Umbilical cord (tissue), 2 donors: ENCODE measurements at places on chromosomes 12 and 14. TPM values are rescaled to one million over a fixed set of nuclear protein-coding genes. Genes with fewer than 3 reads are reported as not detected.

DNA sequence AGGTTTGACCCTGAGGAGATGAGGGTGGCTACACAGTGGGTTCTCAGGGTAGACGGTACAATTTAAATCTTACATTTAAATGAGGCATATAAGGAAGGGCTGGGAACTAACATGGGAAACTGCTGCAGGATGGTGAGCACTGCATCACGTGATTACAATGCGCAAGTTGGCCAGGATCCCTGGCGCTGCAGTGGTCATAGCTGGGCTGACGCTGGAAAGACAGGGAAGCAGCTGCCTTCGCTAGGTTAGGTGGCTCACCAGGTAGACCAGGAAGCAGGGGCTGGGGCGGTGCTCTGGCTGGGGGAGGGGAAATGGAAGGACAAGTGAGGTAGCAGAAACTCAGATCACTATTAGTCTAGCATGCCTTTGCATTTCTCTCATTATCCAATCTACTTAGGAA, 149.9 kb downstream of the FOXN3 start:
- no peak for DNase-seq

- DNase-seq = no peak
Observed at GRCh38 chr14:98404811-98405210, 867.2 kb downstream of the BCL11B start.

- DNase-seq = no peak
Observed at GRCh38 chr12:46269429-46270241, 792 bp upstream of the SLC38A1 start.

- no peak for DNase-seq
Observed at GRCh38 chr14:104114421-104115130, 23.8 kb upstream of the KIF26A start.

- no peak for DNase-seq
Observed at GRCh38 chr12:27467641-27468040, 21.1 kb downstream of the SMCO2 start.

GRCh38 chr14:89504602-89505313, 87.7 kb upstream of the FOXN3 start:
- DNase-seq = no peak

GRCh38 chr12:49461221-49461620, 77.6 kb upstream of the KCNH3 start:
- DNase-seq = no peak

DNA sequence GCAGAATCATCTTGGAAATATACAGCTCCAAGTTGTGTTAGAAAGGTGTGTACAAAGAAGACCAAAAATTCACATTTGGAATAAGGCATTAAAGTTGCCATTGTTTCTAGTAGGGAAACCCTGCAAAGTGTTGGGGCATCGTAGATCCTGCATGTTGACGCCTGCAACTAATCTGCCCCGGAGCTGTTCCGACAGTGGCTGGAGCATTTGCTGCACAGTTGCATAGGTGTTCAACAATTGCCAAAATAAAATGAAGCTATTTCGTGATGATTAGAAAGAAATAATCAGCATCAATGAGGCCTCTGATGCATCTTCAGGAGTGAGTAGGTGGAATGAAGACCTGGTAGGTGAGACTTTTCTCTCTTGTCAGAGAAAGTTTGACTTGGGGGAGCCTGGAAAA, 47.3 kb downstream of the DAD1 start:
- no peak for DNase-seq

DNA sequence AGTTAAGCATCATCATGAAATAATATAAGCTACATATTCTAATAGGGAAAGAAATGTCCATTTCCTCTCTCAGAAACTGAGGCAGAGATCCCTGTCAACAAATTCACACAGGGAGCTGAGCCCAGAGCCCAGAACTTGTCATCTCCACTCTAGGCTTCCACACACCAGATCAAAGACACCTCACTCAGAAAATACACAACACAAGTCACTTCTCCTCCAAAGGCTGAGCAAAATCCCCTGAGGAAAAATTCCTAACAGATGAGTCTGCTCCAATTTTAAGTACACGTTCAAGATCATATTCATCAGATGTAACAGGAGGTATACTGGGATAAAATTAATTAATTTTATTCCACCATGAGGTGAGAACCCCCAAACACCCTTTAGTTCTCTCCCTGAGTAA, 227.3 kb downstream of the DPF3 start:
- peak; percentile 18 for DNase-seq

GRCh38 chr14:81314443-81315175, 85.5 kb downstream of the STON2 start:
- DNase-seq = no peak

DNA sequence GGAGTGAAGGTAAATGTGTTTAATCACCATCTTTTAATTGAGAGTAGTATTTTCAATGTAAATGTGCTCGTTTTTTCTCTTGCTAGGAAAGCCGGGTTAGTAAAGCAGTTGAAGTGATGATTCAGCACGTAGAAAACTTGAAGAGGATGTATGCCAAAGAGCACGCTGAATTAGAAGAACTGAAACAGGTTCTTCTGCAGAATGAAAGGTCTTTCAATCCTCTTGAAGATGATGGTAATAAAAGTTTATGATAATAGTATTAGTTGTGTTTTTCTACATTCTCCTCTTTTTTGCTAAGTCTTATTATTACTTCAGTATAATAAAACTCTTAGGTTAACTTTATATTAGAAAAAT, 93.9 kb downstream of the DNAI7 start:
- no peak for DNase-seq

DNA sequence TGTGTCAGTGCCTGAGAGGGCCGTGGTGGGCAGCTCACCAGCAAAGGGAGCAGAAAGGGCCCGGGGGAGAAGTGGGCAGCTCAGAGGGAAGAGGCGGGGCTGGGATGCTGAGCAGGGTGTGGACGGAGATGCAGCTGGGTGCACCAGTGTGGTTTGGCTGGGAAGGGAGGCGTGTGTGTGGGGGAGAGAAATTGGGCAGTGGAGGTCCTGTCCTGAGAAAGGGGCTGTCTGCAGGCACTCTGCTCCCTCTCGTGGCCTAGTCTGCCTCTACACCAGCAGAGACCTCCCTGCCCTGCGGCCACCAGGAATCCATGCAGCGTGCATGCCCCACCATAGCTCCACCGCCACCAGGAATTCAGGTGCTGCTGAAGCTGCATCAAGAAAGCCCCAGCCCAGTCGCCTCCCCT, 6.4 kb downstream of the TMEM121 start:
- no peak for DNase-seq

- DNase-seq = no peak
Observed at GRCh38 chr14:22830443-22831010, 840 bp downstream of the MRPL52 start.

DNA sequence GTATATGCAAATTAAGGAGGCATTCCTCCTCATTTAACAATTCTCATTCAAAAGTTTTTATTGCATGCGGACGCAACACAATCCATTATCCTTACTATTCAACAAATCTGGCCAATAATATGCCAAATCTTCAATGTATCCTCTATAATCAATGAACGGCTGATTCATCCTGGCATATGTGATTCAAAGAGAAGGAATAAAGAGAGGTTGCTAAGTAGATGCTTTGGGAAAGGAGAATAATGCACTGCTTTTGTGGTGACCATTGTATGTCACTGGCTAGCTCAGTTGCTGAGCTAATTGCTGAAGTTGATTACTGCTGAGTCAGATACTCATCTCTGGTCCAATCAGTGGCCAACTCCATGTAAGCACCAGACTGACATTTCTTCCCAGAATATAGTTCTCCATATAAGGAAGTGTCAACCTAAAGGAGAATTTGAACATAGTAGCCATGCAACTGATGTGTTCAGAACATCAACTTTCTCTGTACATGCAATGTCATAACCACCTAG, 148.0 kb downstream of the PDZRN4 start:
- DNase-seq = no peak

DNA sequence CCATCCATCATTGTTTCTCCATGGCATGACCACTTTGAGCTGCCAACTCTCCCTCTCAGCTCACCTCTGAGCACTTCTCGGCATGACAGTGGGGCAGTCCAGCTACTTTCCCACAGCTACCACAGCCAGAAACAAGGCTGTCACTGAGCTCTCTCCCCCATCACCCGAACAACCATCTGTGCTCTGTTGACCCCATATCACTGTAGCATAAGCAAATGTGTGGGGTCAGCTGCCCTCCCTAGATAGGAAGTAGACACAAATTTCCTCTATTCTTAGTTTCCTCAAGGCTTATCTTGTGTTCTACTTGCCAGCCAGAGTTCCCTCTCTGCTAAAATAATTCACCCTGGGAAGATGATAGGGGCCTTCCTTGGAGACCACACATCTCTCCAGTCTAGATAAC, 82.6 kb upstream of the FUT8 start:
- no peak for DNase-seq

DNA sequence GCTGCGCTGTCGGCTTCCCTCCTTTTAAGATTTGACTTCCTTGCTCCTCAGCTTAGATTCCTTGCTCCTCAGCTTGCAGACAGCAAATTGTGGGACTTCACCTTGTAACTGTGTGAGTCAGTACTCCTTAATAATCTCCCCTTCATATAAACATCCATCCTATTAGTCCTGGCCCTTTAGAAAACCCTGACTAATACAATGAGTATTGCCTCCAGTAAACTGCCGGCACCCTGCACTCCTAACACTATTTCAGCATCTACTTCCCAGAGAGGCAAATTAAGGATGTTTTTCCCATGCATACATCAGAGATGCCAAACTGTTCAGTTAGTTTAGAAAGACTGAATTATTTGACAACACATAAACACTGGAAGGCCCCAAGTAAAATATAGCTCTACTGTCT, 611.3 kb upstream of the TMEM132C start:
- no peak for DNase-seq

DNA sequence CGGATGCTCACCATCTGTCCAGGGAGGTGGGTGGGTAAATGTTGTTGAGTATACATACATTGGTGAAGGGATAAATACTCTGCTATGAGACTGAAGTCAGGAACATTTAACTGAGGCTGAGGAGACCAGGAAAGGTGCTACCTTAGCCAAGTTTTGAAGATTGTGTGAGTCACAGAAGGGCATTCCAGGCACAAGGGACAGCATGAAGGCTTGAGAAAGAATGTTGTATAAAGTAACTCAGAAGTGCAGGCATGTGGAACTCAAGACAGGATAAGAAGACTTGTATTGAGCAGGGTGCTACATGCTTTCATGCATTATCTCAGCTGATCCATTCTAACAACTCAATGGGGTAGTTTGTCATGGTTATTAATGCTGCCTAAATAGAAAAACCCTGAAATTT, 112.7 kb downstream of the IPO8 start:
- DNase-seq = no peak

- no peak for DNase-seq
Observed at GRCh38 chr12:64943686-64944085, 119.2 kb downstream of the TBC1D30 start.

DNA sequence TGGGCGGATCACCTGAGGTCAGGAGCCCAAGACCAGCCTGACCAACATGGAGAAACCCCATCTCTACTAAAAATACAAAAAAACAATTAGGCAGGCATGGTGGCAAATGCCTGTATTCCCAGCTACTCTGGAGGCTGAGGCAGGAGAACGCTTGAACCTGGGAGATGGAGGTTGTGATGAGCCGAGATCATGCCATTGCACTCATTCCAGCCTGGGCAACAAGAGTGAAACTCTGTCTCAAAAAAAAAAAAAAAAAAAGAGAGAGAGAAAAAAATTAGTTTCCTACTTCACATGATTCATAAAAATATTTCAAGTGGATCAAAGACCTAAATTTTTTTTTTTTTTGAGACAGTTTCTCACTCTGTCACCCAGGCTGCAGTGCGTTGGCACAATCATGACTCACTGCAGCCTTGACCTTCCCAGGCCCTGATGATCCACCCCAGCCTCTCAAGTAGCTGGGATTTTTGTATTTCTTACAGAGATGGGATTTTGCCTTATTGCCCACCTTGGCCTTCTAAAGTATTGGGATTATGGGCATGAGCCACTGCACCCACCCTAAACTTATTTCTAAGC, 24.9 kb downstream of the FCF1 start:
- DNase-seq = no peak

- DNase-seq = peak; percentile 58
Observed at GRCh38 chr14:41668356-41668755, 61.7 kb downstream of the LRFN5 start.

- peak; percentile 40 for DNase-seq
Observed at GRCh38 chr12:5200278-5201087, 156.8 kb downstream of the KCNA5 start.

- DNase-seq = no peak
Observed at GRCh38 chr12:110995016-110995415, 74.6 kb upstream of the MYL2 start.

DNA sequence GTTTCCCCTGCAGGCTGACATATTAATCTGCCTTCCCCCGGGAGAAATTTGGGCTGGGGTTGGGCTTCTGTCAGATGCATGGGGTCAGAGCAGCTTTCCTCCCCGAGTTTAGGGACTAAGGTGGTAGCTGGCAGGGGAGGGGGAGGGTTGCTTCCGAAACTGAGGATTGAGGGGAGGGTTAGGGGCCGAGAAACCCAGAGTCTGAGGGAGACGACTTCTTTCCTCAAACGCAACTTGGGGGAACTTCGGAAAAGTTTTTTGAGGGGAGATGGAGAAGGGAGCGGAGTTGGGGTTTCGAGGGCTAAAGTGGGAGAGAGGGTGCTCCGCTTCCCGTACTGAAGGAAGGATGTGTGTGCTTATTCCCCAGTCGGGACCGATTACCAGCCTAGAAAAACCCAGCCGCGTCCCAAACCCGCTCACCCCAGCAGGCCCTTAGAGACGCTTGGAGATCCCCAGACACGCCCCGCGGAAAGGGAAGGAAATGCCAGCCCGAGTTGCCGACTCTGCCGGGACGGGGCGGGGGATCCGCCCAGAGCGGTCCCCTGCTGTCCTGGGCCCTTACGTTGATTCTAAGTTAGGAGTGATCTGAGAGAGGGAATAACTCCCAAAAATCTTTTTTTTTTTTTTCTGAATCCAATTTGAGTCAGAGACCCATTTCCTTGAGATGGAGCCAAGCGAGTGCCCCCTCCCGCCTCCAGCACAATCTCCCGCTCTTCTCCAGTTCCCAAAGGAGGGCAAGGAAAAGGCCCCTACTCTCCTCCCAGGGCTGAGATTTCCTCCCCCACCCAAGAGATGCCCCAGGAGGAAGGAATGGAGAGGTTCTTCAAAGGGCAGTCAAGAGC, 61.9 kb downstream of the SMUG1 start:
- DNase-seq = peak; percentile 84

GRCh38 chr12:12016284-12017100, 54.2 kb upstream of the BCL2L14 start:
- no peak for DNase-seq

- no peak for DNase-seq
Observed at GRCh38 chr14:62216121-62216520, 453.9 kb downstream of the SNAPC1 start.

PAPLN gene
- 5.1 TPM for total RNA-seq

RAPGEF3 gene
- 6.0 TPM for total RNA-seq

PPHLN1 gene
- 122 TPM for total RNA-seq

ZNF705A gene
- total RNA-seq = 10.6 TPM

ARMH4 gene
- total RNA-seq = 25.3 TPM

SNX6 gene
- total RNA-seq = 129 TPM

LAG3 gene
- 1.7 TPM for total RNA-seq

DCD gene
- total RNA-seq = not detected

SPTB gene
- 25.0 TPM for total RNA-seq

PSMC1 gene
- 34.4 TPM for total RNA-seq

NUDT14 gene
- total RNA-seq = 15.9 TPM

GLIPR1L1 gene
- total RNA-seq = not detected
